ENCODE measurements at places on chromosomes 7 and 10.

GRCh38 chr10:129459762-129460539, 7.1 kb upstream of the MGMT start:
- DNase-seq, result no peak

- no peak for DNase-seq
Observed at GRCh38 chr10:3879073-3879472, 94.1 kb upstream of the KLF6 start.

DNA sequence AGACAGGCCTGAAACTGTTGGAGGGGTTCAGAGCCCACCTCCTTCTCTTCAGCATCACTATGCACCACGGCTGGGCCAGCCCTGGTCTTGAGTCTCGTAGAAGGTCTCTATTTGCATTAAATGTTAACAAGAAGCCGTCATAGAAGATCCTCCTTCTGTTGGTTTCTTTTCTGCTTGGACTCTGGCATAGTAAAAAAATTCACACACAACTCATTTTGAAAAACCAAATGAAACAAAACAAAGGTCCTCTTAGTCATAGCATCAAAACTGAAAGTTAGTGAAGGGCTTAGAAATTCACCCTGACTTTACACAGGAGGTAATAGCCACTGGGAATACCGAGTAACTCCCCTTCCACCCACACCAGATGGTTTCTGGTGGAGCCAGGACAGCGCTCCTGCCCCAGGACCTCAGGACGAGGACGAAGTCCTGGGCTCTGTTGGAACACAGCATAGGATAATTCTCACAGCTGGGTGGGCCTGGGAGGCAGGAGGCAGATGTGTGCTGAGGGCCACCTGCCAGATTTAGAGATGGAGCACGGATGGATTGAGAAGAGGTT, 248.4 kb upstream of the KLF6 start:
- DNase-seq, result no peak

GRCh38 chr10:132743925-132744490, 41.9 kb downstream of the NKX6-2 start:
- no peak for DNase-seq

GRCh38 chr10:116774728-116775151, 32.4 kb upstream of the HSPA12A start:
- no peak for DNase-seq

DNA sequence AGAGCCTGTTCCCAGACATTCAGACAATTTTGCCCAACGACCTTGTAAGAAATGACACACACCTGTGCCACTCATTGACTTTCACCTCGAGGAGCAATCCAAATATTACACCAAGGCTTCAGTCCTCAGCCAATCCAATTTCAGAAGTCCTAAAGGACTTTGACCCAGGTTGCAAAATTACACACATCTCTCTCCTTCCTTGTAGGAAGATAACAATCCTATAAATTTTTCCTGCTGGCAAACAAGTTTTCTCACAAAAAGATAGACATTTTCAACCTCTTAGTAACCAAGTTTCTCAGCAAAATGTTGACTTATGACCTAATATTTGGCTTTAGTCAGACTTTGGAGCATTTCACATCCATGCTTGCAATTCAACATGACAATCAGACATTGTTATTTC, 745.0 kb downstream of the GRID1 start:
- no peak for DNase-seq
